ENCODE measurements at places on chromosomes 7 and 10. TPM values are rescaled to one million over a fixed set of nuclear protein-coding genes. Genes with fewer than 3 reads are reported as not detected.

FRMD4A gene
- 7.1 TPM for total RNA-seq

CALCR gene
- total RNA-seq = not detected

RAMP3 gene
- total RNA-seq = not detected

TMEM184A gene
- 23.1 TPM for total RNA-seq

SRPK2 gene
- 21.6 TPM for total RNA-seq

FBXL13 gene
- not detected for total RNA-seq

DOCK4 gene
- total RNA-seq = 25.4 TPM

TMEM139 gene
- total RNA-seq = 5.2 TPM

FAM25A gene
- 11.4 TPM for total RNA-seq

TSPAN12 gene
- 7.2 TPM for total RNA-seq

GLI3 gene
- 9.6 TPM for total RNA-seq

DNA sequence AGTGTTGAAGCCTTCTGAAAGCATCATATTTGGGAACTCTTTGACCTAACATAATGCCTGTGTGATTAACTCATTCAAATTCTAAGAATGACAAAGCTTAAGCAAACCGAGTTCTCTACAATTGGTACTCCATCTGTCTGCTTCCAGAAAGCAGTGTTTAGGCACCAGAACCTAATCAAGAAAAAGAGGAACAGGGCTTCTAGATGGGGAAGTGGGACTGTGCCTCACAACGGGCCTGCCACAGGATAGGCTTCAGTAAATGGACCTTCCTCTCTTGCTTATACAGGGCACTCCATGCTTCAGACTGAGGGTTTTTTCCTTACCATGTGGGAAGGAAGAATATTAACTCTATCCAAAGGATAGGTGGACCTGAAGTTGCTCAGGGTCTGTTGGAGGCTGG, 808.1 kb downstream of the XPNPEP1 start:
- H3K27me3 ChIP-seq = no peaks in the 10 kb centered on the region
- H3K27ac ChIP-seq = no peak overlapping the region
- H3K36me3 ChIP-seq = no peaks in the 10 kb centered on the region

DNA sequence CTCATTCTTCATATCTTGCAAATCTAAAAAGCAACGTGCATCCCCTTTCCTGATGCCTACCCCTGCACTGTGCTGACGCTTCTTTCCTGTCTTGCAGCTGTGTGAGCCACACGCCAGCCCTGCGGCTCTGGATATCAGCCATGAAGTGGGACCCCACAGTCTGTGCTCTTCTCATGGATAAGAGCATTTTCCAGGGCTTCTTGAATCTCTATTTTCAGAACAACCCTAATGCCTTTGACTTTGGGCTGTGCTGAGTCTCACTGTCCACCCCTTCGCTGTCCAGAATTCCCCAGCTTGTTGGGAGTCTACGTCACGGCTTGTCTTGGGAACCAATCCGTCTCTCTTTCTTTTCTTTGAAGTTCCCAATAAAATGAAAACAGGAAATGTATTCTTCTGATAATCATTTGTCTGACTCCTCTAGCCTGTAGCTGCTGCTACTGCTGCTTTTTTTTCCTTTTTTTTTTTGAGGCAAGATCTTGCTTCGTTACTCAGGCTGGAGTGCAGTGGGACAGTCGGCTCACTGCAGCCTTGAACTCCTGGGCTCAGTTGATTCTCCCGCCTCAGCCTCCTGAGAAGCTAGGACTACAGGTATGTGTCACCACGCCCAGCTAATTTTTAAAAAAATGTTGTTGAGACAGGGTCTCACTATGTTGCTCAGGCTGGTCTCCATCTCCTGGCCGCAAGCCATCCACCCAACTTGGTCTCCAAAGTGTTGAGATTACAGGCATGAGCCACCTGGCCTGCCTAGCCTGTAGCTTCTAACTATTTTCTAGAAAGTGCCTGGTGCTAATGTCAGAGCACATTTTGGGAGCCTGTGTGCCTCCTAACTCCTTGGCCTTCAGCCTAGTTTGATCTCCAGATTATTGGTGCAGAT, 30.3 kb downstream of the GSTO2 start:
- H3K27me3 ChIP-seq = no peaks in the 10 kb centered on the region
- peak overlapping the region; percentile 62 for H3K27ac ChIP-seq
- H3K36me3 ChIP-seq = no peaks in the 10 kb centered on the region
- DNase-seq = no peak

GRCh38 chr10:58661336-58661735, 148.7 kb downstream of the BICC1 start:
- H3K36me3 ChIP-seq = no peaks in the 10 kb centered on the region
- H3K27ac ChIP-seq = no peak overlapping the region
- peaks cover 22% of the 10 kb centered on the region for H3K4me1 ChIP-seq
- peaks cover 7% of the 10 kb centered on the region for H3K27me3 ChIP-seq
- peak; percentile 45 for DNase-seq

DNA sequence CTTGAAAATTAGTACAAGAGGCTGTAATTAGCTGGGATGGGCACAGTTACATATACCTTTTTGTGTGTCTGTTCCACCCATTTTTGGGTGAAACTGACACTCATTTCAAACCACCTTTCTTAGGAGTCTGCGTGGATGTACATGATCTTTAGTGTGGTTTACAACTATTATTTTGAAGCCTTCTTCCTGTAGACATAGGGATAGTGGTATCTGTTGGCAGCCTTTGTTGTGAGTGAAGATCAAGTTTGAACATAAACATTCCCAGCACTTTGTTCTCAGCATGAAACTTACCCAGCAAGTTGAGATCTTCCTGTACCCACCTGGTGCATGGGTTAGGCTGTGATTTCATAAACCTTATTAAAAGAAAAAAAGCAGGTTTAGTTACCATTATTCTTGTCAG, 2.0 kb downstream of the BAG3 start:
- H3K4me3 ChIP-seq = peak overlapping the region; percentile 94
- no peaks in the 10 kb centered on the region for H3K27me3 ChIP-seq
- no peak for DNase-seq
- peaks cover 45% of the 10 kb centered on the region for H3K4me1 ChIP-seq

DNA sequence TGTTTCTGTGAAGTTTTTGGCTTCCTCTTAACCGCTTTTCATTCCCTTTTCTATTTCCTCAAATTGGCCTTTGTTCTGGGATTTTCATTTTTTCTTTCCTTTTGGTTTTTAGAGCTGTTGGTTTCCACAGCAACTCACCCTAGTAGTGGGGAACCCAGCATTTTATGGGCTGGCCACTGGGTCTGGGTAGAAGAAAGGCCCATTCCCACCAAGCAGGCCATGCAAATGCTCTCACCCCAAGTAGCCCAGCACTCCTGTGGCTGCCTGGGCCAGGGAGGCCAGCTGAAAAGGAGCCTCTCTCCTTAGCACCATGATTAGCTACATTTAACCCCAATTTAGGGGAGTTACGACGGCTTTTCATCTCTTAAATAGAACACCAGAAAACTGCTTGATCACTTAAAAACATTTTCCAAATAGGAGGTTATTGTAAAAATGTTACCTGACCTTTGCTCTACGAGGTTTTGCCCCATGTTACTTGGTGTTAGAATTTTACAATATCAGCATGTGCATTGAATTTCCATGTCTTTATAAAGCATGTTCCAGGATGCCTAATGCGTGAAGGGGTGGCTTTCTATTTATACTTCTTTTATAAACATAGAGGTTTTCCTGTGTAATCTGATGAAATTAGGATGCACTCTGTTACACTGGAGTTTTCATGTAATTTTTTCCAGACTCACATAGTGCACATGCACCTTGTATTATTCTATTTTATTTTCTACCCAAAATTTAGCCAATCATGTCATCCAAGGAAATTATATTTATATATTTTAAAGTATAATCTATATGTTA, 75.4 kb downstream of the FAM171A1 start:
- no peaks in the 10 kb centered on the region for H3K27me3 ChIP-seq
- no peak overlapping the region for H3K27ac ChIP-seq
- H3K4me1 ChIP-seq = no peaks in the 10 kb centered on the region

DNA sequence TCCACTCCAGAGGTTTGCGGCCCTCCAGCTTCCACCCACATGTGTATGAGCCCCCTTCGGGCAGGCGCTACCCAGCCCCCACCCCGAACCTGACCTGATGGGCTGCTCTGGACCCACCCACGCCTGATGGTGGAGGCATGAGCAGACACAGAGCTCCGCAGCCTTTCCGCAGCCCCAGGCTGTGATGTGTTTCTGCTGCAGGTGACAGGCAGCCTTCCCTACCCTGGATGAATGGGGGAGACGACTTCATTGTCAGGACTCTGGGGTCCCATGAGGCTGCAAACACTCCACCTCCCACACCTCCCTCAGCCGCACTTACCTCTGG, 61.2 kb downstream of the OAT start:
- no peaks in the 10 kb centered on the region for H3K4me1 ChIP-seq
- no peak overlapping the region for H3K4me3 ChIP-seq
- no peak for DNase-seq
- no peaks in the 10 kb centered on the region for H3K36me3 ChIP-seq

DNA sequence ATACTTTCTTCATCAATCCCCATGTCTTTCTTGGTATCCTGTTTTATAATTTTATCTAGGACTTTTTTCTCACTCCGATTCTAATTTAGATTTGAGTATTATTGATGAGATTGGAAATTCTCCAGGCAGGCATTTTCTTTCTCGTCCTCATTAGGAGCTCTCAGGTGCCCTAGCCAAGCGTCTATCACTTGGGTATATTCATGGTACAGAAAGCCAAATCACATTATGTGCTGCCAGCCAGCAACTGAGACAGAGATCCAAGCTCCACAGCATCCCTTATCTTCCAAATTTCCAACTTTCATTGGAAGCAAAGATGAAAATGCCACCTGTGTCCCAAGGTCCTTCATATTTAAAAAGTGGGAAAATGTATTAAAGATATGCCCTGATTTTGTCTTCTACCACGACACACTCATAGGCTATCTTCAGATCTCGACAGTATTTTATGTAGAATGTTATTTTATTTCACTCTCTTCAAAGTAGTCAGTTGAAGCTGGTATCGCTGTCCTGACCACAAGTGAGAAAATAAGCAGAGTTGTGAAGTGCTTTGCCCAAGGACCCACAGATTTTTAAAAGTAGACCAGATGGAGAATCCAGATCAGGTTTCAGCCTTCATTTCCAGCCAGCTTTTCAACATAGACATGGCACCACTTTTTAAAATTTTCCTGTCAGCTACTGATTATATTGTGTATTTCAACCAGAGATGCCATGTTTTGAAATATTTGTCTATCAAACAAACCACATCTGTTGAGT, 773.4 kb downstream of the CNTNAP2 start:
- H3K4me3 ChIP-seq = no peak overlapping the region
- DNase-seq = no peak
- no peaks in the 10 kb centered on the region for H3K36me3 ChIP-seq
- no peaks in the 10 kb centered on the region for H3K27me3 ChIP-seq
- H3K27ac ChIP-seq = no peak overlapping the region
- H3K4me1 ChIP-seq = no peaks in the 10 kb centered on the region

DNA sequence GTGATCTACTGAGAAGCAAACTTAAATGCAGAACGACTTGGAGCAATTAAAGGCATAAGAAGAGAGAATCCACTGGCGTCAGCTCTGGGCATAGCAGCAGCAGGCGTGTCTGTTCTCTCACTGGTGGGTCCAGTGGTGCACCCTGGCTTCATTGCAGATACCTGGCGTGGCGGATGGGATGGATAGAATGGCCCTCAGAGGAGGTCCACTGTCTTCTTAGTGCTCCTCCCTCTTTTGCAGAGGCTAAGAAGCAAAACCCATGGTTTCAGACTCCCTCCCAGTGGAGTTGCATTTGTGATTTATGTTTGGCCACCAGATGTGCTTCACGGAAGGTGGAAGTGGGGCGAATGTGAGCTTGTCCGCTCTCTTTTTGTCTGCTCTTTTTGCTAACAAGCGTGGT, 28.4 kb upstream of the PRKAG2 start:
- no peaks in the 10 kb centered on the region for H3K36me3 ChIP-seq
- H3K27ac ChIP-seq = no peak overlapping the region
- peaks cover 30% of the 10 kb centered on the region for H3K27me3 ChIP-seq

GRCh38 chr7:149599636-149600206, 102.1 kb upstream of the ZNF746 start:
- no peak overlapping the region for H3K4me3 ChIP-seq
- no peaks in the 10 kb centered on the region for H3K27me3 ChIP-seq
- no peaks in the 10 kb centered on the region for H3K4me1 ChIP-seq
- H3K36me3 ChIP-seq = no peaks in the 10 kb centered on the region

DNA sequence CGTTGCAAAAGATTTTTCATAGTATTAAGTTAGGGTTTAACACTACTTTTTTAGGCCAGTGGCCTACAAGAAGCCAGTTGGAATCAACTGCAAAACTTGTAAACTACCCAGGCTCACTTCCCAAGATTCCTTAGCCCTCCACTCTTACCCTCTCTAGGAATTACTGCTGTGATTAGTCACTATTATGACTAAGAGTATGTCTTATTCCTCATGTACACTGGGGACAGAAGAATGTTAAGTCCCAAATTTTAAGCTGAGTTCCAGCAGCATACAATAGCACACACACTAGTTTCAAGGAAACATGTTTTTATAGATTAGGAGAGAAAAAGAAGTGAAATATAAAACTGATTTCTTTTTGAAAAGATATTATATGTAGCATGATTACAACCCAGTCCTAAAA, 42.8 kb downstream of the FBXL13 start:
- H3K27ac ChIP-seq = no peak overlapping the region
- peak; percentile 32 for DNase-seq
- H3K4me3 ChIP-seq = no peak overlapping the region
- H3K4me1 ChIP-seq = no peaks in the 10 kb centered on the region

- DNase-seq = peak; percentile 23
- no peaks in the 10 kb centered on the region for H3K36me3 ChIP-seq
- peak overlapping the region; percentile 54 for H3K4me3 ChIP-seq
- H3K4me1 ChIP-seq = peaks cover 23% of the 10 kb centered on the region
These were observed 18.8 kb upstream of the GNA12 start for GRCh38 chr7:2862831-2863361.

- no peak overlapping the region for H3K4me3 ChIP-seq
- peaks cover 14% of the 10 kb centered on the region for H3K4me1 ChIP-seq
- no peaks in the 10 kb centered on the region for H3K36me3 ChIP-seq
- no peaks in the 10 kb centered on the region for H3K27me3 ChIP-seq
- H3K27ac ChIP-seq = no peak overlapping the region
These were observed 21.1 kb downstream of the FAM53B start for GRCh38 chr10:124722798-124723783.

DNA sequence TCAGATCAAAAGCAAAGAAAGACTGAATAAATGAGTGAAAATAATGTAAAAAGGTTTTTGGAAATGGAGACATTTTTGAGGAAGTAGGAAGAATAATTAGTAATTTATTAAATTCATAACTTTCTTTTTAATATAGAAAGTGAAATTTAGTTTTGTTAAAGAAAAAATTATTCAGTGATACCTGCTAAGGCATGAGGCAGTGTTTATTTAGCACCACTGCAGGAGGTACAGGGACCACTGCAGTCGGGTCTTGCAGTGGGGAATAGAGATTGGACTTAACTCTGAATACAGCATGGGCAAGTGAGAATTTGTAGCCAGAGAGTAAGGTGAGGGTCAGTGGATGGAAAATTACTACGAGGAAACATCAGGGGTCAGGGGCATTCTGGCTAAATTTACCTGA, 39.9 kb downstream of the TPST1 start:
- DNase-seq = no peak
- H3K36me3 ChIP-seq = no peaks in the 10 kb centered on the region
- no peak overlapping the region for H3K4me3 ChIP-seq
- H3K4me1 ChIP-seq = no peaks in the 10 kb centered on the region

DNA sequence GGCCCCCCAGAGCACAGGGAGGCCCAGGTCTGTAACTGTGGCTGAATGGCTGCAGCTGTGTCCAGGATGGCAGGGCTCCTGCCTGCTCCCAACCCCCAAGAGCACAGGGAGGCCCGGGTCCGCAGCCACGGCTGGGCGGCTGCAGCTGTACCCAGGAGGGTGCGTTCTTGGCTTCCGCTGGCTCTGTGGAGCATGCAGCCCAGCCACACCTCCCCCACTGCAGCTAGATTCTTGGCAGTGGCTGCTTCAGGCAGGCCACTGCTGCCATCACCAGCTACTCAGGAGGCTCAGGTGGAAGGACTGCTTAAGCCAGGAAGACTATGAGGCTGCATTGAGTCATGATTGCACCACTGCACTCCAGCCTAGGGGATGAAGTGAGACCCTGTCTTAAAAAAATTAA, 27.9 kb downstream of the C7orf25 start:
- no peaks in the 10 kb centered on the region for H3K27me3 ChIP-seq
- peak overlapping the region; percentile 59 for H3K27ac ChIP-seq
- no peak overlapping the region for H3K4me3 ChIP-seq
- peaks cover 36% of the 10 kb centered on the region for H3K4me1 ChIP-seq
- peak; percentile 90 for DNase-seq

Data from PC-3 (cell line).